ENCODE measurements at places on chromosomes 12 and 14.

GRCh38 chr14:23066368-23066767 lies 9.0 kb upstream of the CDH24 start:
- no peak for DNase-seq

- DNase-seq, result no peak
Measured at GRCh38 chr12:41151793-41152192, 36.3 kb upstream of the PDZRN4 start.

- no peak for DNase-seq
Measured at GRCh38 chr14:54845641-54846040, 57.0 kb downstream of the GCH1 start.

DNA sequence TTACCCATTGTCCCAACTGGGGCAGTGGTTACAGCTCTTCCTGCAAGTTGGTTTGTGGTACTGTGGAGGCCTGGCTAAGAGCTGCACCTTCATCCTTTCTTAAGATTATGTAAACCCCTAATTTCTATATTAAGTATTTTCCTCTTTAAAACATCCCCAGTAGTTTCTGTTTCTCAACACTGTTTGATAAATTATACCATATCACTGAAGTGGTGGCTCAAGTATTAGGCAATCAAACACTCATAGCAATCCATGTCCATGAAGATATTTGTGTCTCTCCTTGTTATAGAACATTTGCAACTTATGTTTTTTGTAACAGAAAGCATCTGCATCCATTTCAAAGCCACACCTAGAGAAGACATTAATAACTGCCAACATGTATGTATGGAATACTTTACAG lies 31.8 kb downstream of the ATXN3 start:
- no peak for DNase-seq

- DNase-seq, result no peak
Measured at GRCh38 chr12:80710727-80711449, 3.5 kb downstream of the MYF6 start.

GRCh38 chr14:69079747-69080146 lies 73.2 kb downstream of the DCAF5 start:
- DNase-seq, result no peak

DNA sequence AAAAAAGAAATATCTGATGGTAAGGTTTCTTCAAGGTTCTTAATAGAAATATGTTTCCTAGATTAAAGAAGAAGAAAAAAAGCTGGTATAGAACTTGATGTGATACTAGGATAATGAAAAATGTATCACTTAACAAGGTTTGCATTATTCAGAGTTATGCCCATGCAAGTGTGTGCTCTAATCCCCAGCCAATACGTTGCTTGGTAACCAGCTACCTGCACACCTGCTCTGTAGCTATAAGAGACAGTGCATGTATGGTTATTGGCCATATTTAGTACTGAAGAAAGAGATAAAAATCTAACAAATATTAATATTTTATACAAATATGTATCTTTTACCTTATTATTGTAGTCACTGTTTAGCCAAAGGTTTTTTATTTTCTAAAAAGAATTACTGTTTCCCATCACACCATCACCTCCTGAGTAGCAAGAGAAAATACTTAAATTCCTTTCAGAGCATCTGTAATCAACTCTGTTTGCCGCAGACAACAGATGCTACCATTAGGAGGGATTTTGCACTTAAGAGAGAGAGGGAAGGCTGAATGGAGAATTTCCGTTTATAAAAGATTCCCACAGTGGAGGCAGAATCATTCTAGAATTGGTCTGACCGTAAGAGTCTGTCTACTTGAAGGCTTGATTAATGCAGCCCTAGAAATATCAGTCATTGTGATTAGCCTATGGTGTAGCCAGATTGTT lies 115.6 kb downstream of the NEDD1 start:
- no peak for DNase-seq

DNA sequence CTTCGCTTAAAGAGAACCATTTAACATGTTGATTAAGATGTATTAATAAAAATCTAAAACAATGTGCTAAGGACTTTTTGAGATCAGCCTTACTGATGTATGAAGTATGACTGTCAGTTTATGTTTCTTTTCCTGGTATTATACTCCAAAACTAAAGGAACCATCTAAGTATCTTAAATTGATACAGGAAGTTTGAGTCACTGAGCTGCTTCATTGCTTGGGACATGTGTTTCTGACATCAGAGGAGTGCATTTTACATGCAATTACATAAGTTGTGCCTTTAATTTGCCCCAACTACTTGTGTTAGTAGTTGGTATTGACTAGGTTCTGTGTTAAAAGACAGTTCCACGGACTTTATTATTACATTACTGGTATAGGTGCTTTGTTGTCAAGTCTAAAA lies 50.9 kb downstream of the PROX2 start:
- no peak for DNase-seq

DNA sequence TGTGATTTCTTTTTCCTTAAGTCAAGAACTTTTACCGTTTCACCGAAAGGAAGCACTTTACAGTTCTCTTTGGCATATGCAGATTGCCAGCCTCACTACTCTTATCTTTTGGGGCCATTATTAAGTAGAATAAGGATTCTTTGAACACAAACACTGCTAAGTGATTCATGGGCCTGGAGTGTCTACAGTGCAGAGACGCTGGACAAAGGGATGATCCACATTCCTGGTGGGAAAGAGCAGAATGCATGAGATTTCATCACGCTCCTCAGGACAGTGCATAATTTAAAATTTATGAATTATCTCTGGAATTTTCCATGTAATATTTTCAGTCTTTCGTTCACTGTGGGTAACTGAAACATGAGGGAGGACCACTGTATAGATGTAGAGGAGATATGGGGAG lies 90.2 kb downstream of the TTLL5 start:
- DNase-seq, result no peak

- DNase-seq, result no peak
Measured at GRCh38 chr14:75543253-75543652, 21.0 kb downstream of the BATF start.

- DNase-seq, result no peak
Measured at GRCh38 chr12:45644541-45644940, 85.0 kb upstream of the ARID2 start.

DNA sequence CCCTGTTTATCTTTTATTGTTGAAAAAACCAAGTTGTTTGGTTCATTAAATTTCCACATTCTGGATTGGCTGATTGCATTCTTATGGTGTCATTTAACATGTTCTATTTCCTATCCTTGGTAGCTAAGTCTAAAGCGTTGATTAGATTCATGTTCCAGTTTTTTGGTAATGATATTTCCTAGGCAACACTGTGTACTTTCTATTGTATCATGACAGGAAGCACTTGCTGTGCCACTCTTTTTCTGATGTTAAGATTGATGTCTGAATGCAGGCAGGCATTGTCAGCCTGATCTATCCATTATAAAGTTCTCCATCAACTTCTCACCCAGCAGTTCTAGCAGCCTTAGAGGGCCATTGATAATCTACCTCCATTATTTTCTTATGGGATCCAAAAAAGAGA lies 91.1 kb upstream of the ARID2 start:
- no peak for DNase-seq

DNA sequence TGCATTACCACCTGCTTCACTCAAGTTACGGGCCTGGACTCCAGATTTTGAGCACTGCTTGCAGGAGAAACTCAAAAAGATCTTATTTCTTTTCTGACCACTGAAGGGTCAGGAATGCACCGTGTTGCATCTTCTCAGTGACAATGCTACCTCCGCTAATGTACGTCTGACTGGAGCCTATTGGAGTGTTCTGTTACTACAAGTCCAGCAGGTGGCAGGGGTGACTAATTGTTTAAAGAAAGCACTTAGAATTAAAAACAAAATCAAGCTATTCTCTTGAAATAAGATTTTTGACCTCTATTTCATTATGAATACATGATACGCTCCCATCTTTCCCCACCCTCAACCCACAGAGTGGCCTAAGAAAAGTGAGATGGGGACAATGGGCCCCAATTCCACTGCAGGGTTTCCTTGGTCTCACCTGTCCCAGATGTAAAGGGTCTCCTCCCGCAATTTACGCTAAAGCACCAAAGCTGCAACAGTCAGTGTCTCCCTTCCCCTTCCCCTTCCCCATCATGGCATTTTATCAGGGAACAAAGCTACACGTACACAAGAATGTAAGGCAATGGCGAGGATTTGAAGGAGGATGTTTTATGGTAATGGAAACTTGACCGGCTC lies 2.2 kb downstream of the TBPL2 start:
- DNase-seq, result no peak

GRCh38 chr14:44700694-44701093 lies 193.6 kb upstream of the FSCB start:
- DNase-seq, result no peak

GRCh38 chr14:69692594-69692993 lies 74.3 kb upstream of the SRSF5 start:
- no peak for DNase-seq

- no peak for DNase-seq
Measured at GRCh38 chr14:100365741-100366140, 42.6 kb downstream of the SLC25A47 start.

GRCh38 chr14:100049220-100049619 lies 16.0 kb upstream of the EVL start:
- no peak for DNase-seq

GRCh38 chr14:55328317-55328716 lies 57.1 kb downstream of the FBXO34 start:
- no peak for DNase-seq

DNA sequence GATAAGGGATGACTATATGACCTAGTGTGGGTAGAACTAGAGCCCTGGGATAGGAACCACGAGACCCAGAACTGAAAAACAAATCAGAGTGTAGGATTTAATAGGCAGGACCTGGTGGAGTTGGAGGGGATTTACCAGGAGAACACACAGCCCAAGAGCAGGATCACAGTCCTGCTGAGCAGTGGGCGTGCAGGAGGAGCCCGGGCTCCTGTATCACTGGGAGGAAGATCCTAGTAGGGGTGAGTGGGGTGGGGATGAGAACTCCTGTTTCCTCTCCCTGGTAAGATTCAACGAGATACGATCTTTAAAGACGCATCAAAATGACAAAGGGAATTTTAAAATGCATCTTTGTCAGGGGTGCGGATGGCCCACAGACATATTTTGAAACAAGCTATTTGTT lies 220.1 kb downstream of the GALC start:
- DNase-seq, result no peak

DNA sequence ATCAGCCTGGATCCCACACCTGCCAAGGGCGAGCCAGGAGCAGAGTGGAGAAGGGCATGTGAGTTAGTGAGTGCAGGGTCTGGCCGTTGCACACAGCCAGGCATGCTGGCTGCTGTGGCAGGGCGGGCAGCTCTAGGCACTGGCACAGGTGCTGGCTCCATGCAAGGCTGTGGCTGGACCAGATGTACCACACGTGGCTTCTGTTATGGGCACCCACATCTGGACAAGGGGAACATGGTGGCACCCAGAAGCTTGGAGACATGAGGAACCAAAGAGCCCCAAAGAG lies 20.1 kb downstream of the SERPINA3 start:
- DNase-seq, result no peak

- DNase-seq, result no peak
Measured at GRCh38 chr14:76926521-76927251, 100.5 kb downstream of the LRRC74A start.

- DNase-seq, result no peak
Measured at GRCh38 chr12:105201299-105201698, 34.7 kb downstream of the APPL2 start.

- DNase-seq, result no peak
Measured at GRCh38 chr12:49126852-49127763, 4.1 kb downstream of the TUBA1B start.

DNA sequence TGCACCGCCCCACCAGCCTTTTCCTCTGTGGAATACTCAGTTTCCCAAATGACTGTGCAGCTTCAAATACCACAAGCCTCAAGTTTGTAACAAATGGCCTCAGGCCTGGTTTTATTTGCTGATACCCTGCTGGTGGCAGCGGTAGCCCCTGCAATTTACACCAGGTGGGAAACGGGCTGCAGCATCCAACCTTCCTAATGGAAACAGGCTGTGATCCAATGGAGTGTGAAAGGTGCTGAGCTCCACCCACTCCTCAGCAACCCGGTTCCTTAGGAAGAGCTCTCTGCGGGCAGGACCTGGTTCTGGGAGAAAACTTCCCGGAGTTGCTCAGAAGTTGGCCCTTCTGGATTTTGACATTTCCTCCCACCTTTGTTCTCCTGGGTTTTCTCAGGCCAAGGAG lies 41.7 kb upstream of the LTA4H start:
- DNase-seq, result no peak

DNA sequence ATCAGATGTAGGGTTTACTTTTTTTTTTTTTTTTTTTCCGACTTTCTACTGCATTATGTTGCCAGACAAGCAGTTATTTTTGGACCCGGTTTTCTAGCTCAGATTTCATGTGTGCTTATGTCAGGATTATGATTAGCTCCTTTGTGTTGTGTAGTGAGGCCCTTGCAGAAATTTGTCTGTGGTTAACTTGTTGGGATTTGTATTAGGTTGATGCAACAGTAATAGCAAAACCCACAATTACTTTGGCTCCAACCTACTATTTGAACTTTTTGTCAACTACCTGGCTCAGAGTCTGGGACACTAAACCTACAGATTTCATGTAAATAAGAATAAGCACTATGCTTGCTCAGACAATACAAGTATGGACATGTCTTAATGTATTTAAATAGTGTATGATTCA lies 44.1 kb upstream of the KCNJ8 start:
- no peak for DNase-seq

GRCh38 chr14:89269404-89269803 lies 147.6 kb downstream of the FOXN3 start:
- DNase-seq, result no peak

GRCh38 chr12:98154850-98155249 lies 360.5 kb upstream of the TMPO start:
- no peak for DNase-seq

DNA sequence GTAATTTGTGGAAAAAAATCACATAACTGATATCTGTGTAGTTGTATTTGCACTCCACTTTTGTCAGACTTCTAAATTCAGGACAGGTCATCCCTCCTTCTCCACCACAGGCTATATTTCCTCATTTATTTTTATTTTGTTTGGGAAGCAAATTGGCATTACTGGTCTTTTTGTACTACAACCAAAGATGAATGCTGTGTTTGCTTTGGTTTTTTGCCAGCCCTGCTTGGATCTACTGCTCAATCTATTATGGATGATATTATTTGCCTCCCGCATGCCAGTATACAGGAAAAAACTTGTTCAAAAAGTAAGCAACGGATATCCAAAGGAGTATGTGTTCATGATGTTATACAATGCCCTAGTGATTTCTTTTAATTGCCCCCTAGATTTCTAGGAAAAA lies 948.8 kb downstream of the TRHDE start:
- no peak for DNase-seq
